ENCODE measurements at places on chromosomes 13 and 19.

GRCh38 chr13:23673354-23673753, 103.1 kb downstream of the TNFRSF19 start:
- no peak for DNase-seq

GRCh38 chr19:18234194-18234593, 8.0 kb upstream of the PDE4C start:
- DNase-seq: no peak

GRCh38 chr13:51704399-51705313, 99.3 kb downstream of the DHRS12 start:
- DNase-seq: no peak

GRCh38 chr19:54179262-54179852, 6.4 kb upstream of the TMC4 start:
- no peak for DNase-seq

GRCh38 chr13:108020027-108020426, 195.3 kb downstream of the LIG4 start:
- DNase-seq: no peak

GRCh38 chr13:108225440-108225839, 7.2 kb downstream of the ABHD13 start:
- no peak for DNase-seq

DNA sequence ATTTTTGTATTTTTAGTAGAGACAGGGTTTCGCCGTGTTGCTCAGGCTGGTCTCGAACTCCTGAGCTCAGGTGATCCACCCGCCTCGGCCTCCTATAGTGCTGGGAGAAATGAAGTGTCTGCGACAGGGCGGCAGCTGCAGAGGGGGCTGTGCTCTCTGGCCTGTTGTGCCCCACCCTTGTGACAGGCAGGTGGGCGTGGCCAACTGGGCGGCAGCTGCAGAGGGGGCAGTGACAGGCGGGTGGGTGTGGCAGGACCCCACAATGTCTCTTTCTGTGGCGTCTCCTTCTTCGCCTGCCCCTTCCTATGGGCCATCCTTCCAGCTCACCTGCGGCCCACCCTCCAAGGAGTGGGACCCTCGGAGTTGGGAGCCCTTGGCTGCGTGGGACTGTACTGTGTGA, 11.8 kb downstream of the STK11 start:
- DNase-seq: no peak

- DNase-seq: no peak
Observed at GRCh38 chr13:70424928-70425327, 316.7 kb upstream of the KLHL1 start.

GRCh38 chr13:28392428-28392827, 102.5 kb downstream of the FLT1 start:
- no peak for DNase-seq

DNA sequence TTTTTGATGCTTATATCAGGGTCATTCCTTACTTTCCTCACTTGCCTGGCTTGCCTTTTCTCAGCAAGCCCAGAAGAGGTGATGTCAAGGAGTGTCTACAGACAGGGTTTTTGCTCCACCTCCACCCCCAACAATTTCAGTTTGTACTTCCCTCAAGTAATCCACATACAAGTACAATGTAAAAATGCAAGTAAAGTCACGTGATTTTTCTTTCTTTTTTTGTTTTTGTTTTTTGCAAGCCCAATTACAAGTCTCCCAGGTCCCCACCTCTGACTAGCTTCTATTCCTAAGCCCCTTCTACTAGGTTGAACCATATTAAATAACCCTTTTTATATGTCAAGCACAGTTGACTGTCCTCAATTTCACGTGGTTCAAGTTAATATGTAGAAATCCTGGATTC, 579.6 kb downstream of the DIAPH3 start:
- DNase-seq: no peak

GRCh38 chr13:80962173-80962572, 621.2 kb upstream of the SPRY2 start:
- no peak for DNase-seq
